Activated gamma-delta T cell treated with anti-CD3 and anti-CD28 coated beads, Interleukin-2, amount 50 U/mL, for 16 hours (primary cell): ENCODE measurements at places on chromosomes 7 and 10.

- no peak for DNase-seq
Measured at GRCh38 chr10:33247221-33247922, 87.1 kb downstream of the NRP1 start.

DNA sequence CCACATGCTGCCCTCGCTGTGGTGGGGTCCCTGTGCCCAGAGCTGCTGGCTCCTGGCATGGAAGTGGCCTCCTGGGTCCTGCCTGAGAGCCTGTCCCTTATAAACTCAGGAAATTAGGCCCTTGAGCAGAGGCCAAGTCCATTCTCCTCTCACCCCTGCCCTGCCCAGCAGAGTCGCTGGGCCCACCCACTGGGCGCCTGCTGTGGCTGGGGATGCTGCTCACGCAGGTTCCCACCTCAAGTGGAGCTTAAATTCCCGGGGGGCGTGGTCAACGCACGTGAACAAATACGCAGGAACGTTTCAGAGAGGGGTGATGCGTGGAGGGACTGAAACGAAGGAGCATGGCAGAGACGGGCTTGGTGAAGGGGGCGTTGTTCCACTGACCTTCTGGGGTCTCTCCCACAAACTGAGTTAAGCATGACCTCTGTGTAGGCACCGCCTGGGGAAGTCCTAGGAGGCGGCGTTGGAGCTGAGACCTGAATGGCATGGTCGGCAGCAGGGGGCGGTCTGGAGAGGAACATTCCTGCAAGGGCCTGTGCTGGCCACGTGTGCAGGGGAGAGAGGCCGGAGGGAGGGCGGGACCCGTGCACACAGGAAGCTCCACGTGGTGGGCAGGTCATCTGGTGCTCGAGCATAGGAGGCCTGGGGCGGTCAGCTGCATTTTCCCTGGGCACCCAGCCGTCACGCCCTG lies 27.9 kb downstream of the FAM20C start:
- DNase-seq = no peak

DNA sequence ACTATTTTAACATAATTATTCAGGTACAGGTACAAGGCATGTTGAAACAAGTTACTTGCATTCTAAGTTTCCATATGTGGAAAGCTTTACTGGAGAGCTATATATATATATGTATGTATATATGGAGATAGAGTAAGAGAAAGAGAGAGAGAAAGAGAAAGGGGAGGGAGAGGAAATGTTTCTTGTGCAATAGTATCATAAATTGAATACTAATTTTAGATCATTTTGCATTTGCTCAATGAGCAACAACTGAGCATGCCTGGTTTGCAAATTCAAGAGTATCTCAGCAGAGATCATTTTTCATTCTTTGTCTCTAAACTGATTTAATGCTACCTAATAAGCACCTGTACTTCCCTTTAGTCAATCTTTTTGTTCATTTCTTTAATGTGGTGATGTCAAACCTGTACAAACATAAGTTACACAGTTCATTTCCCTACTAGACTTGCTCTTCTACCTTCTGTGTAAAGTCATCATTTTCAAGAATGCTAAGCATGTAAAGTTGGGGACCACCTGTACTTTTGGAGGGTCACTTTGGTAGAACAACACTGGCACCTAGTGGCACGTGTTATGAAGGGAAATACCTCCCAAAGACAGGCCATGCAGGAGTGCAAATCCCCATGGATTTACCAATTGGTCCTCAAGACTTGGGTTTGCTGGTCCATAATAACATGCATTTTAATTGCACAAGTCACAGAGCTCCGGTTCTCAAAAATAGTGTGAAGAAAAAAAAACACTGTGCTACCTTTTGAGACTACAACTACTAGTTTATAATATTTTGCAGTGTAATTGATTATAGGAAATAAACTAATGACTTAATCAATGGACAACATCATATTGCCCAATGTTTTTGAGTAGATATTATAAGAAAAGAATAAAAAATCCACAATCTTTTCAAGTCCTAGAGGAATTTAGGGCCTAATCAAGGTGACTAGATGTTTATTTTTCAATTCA lies 431.2 kb upstream of the IGFBP3 start:
- DNase-seq = no peak

DNA sequence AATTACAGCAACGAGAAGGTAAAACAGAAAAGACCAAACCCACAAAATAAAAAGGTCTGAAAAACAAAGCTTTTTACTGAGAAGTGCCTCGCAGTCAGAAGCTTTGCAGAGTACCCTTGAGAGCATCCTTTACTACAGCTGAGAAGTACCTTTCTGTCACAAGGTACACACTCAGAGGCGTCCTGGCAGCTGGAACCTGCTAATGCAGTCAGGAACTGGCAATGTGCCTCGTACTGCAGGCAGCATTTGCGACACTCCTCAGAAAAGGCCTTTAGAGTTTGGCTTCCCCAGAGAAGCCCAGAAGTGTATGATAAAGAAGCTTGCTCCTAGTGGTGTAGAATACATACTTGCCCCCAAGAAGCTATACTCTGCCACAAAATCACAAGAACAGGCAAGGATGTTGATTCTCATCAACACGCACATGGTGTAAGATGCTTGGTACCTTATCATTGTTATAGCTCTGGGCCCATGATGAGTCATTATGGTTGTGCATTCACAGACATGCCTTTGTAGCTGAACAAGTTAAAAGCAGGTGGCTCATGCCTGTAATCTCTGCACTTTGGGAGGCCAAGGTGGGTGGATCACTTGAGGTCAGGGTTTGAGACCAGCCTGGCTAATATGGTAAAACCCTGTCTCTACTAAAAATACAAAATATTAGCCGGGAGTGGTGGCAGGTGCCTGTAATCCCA lies 2.0 kb upstream of the GTPBP4 start:
- DNase-seq = no peak
